ENCODE measurements at places on chromosomes 16 and 17.

- DNase-seq, result no peak
Measured at GRCh38 chr16:84323606-84324005, 28.9 kb downstream of the WFDC1 start.

DNA sequence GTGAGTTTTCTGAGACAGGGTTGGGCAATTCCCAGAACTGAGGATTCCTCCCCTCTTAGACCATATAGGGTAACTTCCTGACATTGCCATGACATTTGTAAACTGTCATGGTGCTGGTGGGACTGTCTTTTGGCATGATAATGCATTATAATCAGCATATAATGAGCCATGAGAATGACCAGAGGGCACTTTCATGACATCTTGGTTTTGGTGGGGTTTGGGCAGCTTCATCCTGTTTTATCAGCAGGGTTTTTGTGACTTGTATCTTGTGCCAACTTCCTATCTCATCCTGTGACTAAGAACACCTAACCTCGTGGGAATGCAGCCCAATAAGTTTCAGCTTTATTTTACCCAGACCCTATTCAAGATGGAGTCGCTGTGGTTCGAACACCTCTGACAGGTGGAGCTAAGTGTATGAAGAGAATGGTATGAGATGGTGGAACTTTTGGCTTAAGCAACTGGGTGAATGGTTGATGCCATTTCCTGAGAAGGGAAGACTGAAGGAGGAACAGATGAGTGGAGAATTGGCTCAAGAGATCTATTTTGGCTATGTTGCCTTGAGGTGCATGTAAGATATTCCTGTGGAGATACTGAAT, 217.3 kb downstream of the RAB11FIP4 start:
- DNase-seq, result no peak

GRCh38 chr17:77596491-77597417, 361.7 kb upstream of the TNRC6C start:
- DNase-seq, result no peak

DNA sequence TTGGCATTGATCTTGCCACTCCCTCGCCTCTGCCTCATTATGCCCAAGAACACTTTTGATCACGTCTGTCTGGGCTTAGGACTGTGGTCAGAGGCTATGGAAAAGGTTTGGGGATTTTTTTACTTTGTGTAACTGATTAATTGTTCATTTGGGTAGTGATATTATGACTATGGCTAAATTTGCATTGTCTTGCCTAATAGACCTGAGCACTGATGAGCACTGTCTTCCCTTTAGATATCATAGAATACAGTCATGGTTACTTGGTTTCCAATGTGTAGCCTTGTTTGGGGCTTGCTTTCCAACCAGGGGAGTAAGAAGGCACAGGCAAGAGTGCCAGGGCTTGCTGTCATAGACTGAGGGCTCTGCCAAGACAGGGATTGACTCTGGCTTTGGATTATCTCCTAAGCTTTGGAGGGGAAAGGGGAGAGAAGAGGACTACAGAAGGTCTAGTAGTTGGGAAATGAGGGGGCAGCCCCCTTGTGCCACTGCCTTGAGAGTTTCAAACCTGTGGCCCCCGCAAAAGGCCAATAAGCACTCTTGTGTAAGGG, 13.7 kb downstream of the LIMD2 start:
- no peak for DNase-seq

GRCh38 chr16:10637337-10638037, 57.1 kb upstream of the EMP2 start:
- DNase-seq, result no peak

All from activated T-cell treated with anti-CD3 and anti-CD28 coated beads for 4 hours (primary cell).